ENCODE measurements at places on chromosomes 12 and 14.

- no peak for DNase-seq
Measured at GRCh38 chr14:42804141-42804540, 1197.5 kb downstream of the LRFN5 start.

- no peak for DNase-seq
Measured at GRCh38 chr12:113422886-113423669, 898 bp downstream of the SDSL start.

GRCh38 chr14:42710071-42710470 lies 1103.4 kb downstream of the LRFN5 start:
- DNase-seq: no peak

- no peak for DNase-seq
Measured at GRCh38 chr14:56358851-56359614, 220.6 kb upstream of the TMEM260 start.

DNA sequence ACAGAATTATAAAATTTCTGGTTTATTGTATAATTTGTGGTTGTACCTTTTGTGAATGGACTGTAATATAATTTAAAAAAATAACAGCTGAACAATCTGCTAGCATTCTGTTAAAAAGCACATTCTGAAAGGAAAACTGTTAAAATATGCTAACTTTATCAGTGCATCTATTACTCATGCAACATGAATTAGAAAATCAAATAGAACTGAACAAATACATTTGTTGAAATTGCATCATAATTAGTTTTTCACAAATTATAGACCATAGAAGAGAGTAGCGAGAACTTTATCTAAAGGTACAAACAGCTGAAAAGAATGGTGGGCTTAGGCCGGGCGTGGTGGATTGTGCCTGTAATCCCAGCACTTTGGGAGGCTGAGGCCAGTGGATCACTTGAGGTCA lies 33.0 kb downstream of the PTPN21 start:
- no peak for DNase-seq

- DNase-seq: no peak
Measured at GRCh38 chr12:53599579-53599978, 26.6 kb downstream of the ATF7 start.

DNA sequence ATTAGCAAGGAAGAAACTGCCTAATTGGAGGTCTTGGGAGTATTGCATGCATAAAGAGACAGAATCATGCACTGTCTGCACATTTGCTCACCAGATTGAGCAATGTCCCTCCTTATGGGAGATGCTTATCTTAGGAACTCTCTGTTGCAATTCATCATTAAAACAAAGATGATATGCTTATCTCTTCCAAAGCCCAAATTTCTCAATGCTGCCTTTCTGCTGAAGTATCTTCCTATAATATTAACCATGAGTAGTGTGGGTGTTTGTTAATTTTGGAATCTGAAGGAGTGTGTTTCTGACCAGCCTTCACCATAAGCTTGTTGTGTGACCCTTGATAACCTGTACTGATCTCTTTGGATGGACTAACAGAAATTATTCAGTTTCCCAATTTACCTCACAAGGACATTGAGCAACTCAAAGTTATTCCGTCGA lies 1257.6 kb upstream of the FLRT2 start:
- peak; percentile 25 for DNase-seq
